ENCODE measurements at places on chromosomes 1 and 21.
A peak's percentile ranks its signal among the peaks of the same experiment; 100 is the strongest.

DNA sequence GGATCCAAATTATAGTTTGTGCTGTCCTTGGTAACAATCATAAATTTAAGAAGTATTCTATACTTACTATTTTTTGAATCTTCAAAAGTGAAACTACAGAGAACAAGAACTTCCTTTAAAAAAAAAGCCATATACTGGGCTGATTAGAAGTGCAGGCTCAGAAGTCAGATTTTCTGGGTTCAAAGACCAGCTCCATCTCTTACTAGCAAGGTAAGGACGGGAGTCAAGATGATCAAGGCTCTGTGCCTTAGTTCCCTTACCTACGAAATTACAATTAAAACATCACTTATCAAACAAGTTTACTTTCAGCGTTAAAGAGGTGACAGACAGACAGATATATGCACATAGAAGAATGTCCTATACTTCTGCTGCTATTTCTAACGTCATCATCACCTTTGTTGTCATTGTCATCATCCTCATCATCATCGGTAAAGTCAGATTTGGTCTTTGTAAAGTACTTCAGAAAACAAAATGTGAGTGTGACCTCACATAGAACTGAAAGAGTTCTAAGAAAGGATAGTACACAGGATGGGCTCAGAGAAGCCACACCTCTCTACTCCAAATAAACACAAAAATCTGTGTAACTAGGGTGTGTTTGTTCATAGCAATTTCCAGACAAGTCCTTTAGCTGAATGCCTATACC is 178.7 kb downstream of the VAV3 start:
- DNase-seq: no peak

- DNase-seq: no peak
Observed at GRCh38 chr21:26837539-26837938, 7.7 kb downstream of the ADAMTS1 start.

- DNase-seq: no peak
Observed at GRCh38 chr1:23889074-23889473, 21.0 kb upstream of the FUCA1 start.

- DNase-seq: no peak
Observed at GRCh38 chr1:109427171-109427467, 871 bp upstream of the PSMA5 start.

GRCh38 chr1:33420870-33421775 is 9.8 kb downstream of the PHC2 start:
- peak; percentile 90 for DNase-seq

DNA sequence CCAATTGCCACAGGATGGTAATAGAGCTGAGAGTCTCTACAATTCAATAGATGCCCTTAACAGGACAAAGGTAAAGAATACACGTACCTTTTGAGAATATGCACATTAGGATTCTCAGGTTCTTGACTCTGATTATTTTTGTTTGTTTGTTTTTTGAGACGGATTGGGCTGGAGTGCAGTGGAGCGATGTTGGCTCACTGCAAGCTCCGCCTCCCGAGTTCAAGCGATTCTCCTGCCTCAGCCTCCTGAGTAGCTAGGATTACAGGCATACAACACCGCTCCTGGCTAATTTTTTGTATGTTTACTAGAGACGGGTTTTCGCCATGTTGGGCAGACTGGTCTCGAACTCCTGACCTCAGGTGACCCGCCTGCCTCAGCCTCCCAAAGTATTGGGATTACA is 48.4 kb downstream of the TIAM1 start:
- DNase-seq: no peak

DNA sequence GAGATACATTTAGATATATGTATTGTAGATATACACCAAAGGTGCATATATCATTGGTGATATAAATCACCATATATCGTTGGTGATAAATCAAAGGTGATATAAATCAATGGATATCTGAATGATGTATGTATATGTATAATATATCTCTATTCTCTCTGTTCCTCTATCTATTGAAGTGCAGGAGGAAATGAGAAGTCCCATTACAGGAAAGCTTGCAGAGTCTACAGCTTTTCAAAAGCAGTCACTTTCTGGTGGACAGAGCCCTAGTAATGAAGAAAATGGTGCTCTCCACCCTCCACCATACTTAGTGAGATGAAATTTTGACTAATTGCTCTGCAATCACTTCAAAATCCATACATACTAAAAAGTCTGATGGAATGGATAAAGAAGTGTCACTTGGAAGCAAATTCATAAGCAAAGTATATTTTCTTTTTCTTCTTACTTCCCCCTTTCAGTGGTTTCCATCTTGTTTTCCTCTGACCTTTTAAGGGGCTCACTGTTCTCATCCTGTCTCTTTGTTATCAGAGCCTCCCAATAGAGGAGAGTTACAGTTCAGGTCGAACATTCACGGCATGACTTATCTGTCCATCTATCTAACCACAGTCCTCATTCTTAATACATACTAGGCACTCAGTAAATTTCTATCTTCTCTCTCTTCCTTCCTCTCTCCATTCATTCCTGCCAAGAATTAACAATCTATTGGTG is 227.2 kb downstream of the KCNJ6 start:
- no peak for DNase-seq

DNA sequence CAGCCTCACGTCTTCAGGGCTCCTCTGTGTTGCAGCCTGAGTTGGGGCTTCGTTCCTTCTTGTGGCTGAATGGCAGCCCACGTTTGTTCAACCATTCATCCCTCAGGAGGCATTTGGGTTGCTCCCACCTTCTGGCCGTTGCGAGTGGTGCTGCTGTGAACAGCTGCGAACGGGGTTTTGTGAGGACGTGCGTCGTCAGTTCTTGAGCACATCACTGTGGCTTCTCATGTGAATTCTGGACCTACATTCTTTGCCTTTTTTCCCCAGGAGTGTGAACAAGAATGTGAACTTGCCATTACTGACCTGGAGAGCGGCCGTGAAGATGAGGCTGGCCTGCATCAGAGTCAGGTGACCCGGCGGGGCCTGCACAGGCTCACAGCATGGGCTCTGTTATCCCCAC is 21.9 kb downstream of the PCNT start:
- DNase-seq: no peak

DNA sequence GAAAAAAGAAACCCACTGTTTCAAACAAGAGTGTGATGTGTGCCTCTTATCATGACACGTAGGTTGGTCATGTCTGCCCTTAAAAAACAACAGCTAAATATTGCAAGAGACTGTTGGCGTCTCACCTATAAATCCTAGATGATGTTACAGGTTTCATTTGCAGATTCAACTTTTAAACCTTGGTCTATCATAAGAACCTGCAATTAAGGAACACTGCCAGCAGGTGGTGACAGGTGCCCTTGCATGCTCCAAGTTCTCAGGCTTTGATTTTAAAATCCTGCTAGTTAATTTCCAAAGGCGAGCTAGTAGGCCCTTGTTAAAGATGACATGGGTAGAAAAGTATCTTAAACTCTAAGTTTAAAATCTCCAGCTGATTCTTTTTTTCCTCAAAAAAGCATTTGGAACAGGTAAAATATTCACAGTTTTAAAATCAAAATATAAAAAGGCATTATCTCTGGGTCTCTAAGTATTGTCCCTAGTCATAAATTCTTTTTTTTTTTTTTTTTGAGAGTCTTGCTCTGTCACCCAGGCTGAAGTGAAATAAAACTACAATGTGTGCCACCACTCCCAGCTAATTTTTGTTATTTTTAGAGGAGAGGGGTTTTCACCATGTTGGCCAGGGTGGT is 39.1 kb downstream of the CLSTN1 start:
- peak; percentile 43 for DNase-seq

DNA sequence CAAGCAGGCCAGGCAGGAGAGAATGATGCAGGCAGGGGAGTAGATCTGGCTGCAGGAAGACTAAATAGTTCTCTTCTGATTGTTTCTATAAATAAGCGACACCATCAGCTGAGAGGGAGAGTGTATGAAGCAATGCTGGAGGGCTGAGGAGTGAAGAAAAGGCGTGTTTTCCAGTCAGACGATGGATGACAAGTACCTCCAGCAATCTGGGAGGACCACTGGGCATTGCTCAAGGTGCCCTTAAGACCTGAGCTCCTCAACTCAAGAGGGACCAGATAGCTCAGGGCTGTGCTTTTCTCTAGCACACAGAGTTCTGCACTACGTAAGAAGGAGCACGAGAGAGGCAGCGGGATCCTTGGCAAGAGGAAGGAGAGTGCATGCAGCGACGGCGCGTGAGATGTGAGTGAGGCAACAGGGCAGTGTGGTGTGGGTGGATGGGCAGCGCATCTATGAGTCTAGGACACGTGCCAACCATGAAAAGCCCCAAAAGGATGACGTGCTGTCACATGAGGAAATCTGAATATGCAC is 36.0 kb downstream of the PABPC4 start:
- DNase-seq: no peak

DNA sequence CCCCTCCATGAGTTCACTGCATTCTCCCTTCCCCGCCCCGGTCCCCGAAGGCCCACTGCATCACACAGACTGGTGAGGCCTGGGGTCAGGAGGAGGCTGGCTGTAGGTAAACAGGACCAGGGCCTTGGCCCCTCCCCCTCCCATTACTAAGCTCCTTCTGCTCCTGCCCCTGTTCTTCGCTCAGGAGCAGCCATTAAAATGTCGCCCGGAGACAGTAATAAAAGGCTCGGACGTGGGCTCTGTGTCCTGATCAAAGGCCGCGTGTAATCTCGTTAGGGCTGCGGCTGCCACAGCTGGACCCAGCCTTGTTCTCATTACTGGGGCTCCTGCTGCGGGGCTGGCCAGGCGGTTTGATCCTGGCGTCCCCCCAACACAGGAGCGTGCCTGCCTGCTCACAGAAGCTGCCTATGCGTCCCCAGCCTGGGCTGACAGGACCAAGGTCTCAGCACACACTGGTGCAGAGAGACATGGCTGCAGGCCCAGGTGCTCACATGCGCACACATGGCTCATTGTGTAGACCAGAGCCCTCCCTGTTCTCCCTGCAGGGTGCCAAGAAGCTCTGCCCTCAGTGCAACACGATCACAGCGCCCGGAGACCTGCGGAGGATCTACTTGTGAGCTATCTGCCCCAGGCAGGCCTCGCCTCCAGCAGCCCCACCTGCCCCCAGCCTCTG is 24.0 kb downstream of the TMEM53 start:
- no peak for DNase-seq

DNA sequence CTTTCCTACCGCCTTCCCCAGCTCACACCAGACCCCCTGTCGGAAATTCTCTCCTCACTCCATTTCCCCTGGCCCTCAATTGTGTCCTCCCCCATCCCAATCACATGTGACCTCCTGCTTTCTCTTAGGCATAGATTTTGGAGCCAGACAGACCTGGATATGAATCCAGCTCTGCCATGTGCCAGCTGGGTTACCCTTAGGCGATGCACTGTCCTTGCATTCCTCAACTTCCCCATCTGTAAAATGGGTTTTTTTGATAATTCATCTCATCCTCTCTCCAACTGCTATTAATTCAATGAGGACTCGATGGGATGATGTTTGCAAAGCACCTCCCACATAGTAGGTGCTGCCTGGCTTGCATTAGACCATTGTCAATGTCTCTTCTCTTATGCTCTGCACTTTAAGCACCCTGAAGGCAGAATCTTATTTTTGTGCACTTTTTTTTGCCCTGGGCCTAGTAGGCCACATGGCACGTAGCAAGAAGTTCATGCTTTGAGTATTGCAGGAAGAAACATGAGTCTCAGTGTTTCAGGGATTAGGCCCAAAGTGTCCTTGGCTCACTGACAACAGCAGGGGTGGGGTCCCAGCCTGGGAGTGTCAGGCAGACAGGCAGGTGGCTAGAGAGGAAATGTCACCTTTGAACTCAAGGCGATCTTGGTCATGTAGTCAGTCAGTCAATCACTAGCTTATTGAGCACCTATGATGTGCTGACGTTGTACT is 47.6 kb downstream of the TAS1R2 start:
- no peak for DNase-seq

GRCh38 chr1:40477678-40478053 is 576 bp downstream of the ZFP69 start:
- DNase-seq: peak; percentile 13

DNA sequence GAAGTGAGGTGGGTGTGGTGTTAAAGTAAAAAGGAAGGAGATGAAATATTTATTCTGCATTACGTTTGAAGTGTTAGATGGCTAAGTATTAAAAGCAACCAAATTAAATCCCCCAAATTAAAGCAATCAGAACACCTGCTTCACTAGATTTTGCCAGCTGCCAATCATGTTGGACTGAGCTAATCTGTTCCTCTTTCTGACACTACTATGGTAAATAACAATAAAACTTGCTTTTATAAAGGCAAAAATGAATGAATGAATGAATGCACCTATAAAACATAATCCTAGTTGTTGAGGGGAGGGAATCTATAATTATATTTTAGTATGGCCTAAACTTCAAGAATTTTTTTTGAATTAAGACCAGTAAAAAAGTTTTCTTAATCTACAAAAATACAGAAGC is 51.0 kb downstream of the RAB3GAP2 start:
- no peak for DNase-seq

DNA sequence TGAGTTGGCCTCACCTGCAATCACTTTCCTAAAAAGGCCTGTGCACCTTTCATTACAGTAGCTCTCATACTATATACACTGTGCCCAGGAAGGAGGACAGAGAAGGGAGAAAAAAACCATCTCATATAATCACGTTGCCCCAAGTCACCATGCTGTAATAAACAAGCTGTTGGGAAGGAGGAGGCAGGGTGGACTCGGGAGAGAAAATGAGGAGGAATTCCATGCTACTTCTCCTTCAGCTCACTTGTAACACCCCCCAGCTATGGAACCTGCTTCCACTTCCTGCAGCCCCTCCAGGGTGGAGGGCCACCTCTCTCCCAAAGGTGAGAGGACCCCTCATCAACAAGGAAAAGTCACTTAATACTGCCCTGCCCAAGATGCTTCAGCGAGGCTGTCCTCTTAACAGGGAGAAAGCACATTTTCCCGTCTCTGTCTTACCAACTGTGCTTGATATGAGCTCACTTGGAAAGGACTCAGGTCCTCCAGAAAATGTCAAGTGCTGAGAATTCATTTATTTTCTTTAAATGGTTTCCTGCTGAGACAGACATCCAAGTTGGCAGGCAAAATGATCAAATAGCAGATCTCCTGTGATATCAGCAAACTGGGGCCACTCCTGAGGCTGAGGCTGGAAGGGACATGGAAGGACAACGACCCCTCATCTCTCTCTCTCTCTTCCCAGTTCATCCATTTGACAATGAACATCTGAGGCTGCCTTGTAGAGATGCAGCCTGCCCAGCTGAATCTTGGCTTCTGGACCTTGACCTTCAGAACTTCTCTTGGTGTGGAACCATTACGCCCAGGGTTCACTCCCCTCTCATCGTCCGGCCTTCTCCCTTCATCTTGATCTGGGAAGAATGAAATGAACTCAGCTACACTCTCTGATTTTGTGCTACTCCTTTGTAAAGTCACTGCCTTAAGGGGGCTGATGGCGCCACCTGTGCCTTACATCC is 54.0 kb downstream of the CAPN9 start:
- DNase-seq: no peak

DNA sequence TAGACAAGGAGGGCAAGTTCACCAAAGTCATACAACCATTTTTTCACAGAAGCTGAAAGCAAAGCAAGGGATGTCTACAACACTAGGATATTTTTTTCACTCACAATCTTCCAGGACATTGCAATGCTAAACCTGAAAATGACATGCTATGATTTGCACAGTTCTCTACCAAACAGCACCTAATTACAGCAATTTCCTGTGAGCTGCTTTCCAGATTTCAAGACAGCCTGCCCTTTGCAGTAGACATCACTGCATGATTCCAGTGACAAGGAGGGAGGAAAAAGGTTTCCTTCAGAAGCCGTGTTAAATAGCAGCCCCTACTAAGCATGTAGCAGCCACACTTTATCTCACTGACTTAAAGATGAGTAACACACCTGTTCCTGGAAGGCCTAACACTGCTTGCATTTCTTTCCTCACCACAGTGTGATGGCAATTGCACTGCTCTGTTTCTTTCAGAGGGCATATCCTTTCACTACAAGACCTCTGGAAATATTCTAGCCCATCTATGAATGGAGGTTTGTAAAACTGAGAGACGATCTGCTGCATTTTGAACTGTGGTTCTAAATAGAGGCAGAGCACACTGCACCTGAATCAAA is 97.1 kb downstream of the DUSP10 start:
- DNase-seq: no peak
